ENCODE measurements at places on chromosomes 3 and 15.

DNA sequence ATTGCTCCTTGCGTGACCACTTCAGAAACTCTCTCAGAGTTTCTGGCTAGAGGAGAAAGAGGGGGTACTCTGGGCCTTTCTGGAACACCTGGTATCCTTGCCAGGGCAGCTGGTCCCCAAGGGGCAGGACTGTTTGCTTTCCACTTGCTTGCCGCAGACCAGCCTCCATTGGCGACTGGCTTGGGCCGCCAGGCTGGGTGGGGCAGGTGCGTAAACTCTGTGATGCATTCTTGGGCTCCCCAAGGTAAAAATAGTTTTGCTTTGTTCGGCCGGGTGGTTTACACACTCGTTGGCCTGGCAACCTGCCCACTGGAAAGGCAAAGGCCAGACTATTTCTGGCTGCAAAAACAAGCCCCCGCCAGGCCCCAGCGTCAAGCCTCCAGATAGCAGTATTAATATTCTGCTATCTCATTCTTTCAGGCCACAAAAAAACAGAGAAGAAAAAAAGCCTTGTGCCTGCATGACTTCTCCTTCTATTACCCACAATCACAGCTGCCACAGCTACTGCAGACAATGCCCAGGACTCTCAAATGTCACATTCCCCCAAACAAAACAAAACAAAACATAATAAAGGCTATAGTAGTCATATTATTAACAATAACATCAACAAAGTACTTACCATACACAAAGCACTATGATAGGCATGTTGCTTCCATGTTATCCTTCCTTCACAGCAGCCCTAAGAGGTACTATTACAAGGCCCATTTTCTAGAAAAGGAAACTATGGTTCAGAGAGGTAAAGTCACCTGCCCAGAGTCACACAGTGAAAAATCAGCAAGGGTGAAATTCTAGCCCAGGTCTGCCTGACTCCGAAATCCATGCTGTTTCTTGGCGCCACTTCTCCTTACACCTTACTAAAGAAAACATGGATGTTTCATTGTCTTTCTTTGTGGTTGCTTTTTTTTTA lies 14.0 kb upstream of the SSUH2 start:
- no peak for DNase-seq

DNA sequence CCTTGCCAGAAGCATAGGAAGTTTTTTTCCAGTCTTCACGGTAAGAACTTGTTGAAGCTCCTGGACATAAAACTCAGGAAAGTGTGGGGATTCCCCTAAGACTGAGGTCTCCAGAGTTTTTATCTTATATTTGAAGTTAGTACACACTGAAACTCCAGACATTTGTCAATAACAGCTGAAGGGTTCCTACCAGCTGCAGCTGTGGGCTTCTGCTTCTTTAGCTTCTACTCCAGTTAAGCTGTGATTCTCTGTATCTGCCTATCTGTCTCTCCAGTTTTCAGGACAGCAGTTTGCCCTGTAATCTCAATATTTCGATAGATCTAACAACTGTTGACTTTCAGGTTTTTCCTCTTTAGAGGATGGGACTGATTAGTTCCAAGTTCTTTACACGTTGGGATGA lies 966.0 kb upstream of the SEMA6D start:
- DNase-seq: no peak

GRCh38 chr3:160163229-160163878 lies 61.9 kb upstream of the C3orf80 start:
- DNase-seq: no peak

GRCh38 chr3:69809076-69809835 lies 70.0 kb downstream of the MITF start:
- no peak for DNase-seq

DNA sequence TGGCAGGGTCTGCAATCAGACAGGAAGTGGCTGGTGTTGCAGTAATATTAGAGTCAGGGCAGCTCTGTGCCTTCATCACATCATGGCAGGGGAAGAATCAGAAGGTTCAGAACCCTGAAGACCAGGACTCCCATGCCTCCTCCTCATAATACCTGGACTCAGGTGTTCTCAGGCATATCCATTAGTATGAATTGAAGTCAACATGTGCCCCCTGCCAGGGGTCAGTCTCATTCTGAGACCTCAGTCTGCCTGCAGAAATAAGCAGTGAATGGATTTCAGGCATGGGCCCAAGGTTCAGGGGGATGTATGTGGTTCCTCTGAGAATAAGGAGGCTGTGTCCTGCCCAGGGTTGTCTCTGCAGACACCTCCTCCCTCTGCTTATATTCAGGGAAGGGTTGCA lies 74.2 kb downstream of the SPSB4 start:
- DNase-seq: no peak

GRCh38 chr3:76859596-76859995 lies 180.3 kb upstream of the ROBO2 start:
- no peak for DNase-seq

DNA sequence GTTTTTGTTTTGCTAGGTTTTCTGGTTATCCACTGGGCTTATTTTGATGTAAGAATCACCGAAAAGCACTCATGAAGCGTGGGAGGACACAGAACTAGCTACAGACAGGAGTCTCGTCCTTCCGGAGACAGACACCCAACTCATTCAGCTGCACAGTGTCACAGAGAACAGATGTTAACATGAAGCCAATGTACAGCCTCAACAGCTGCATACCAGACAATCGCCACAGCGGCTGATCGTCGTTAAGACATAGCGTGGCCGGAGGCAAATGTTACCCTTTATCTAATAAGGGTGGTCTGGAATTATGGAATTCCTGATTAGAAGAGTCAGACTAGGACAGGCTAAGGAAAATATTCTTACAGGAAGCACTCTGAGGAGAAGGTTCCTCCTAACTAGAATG lies 1.1 kb upstream of the PYGO1 start:
- no peak for DNase-seq

- no peak for DNase-seq
Observed at GRCh38 chr3:168752339-168752738, 656.6 kb upstream of the GOLIM4 start.

GRCh38 chr3:122535964-122536631 lies 21.4 kb upstream of the KPNA1 start:
- no peak for DNase-seq

GRCh38 chr3:149654188-149654601 lies 3.6 kb downstream of the WWTR1 start:
- DNase-seq: no peak

- DNase-seq: no peak
Observed at GRCh38 chr3:69343875-69344274, 42.0 kb downstream of the FRMD4B start.

- no peak for DNase-seq
Observed at GRCh38 chr15:72197460-72198355, at the start of gene GRAMD2A. GRAMD2A (minus strand) TSS chr15:72197787.
